ENCODE measurements at places on chromosomes 3 and 15. TPM values are rescaled to one million over a fixed set of nuclear protein-coding genes. Genes with fewer than 3 reads are reported as not detected.

- H3K27me3 ChIP-seq, result no peaks in the 10 kb centered on the region
- no peak overlapping the region for H3K27ac ChIP-seq
- DNase-seq, result no peak
These were observed 43.3 kb upstream of the MITF start for GRCh38 chr3:69695933-69696332.

Gene XXYLT1
- total RNA-seq, result 39.0 TPM

- H3K27me3 ChIP-seq, result no peaks in the 10 kb centered on the region
- DNase-seq, result no peak
- peak overlapping the region; percentile 85 for H3K4me3 ChIP-seq
- H3K27ac ChIP-seq, result peak overlapping the region; percentile 60
- no peaks in the 10 kb centered on the region for H3K36me3 ChIP-seq
These were observed 780 bp upstream of the P4HTM start for GRCh38 chr3:48989126-48989795.

- no peak overlapping the region for H3K27ac ChIP-seq
- peaks cover 33% of the 10 kb centered on the region for H3K4me1 ChIP-seq
- H3K36me3 ChIP-seq, result no peaks in the 10 kb centered on the region
- H3K27me3 ChIP-seq, result peaks cover 44% of the 10 kb centered on the region
- peak; percentile 26 for DNase-seq
These were observed 187.8 kb downstream of the TLE3 start for GRCh38 chr15:69909719-69910444.

- H3K27ac ChIP-seq, result no peak overlapping the region
- no peak for DNase-seq
- peaks cover 38% of the 10 kb centered on the region for H3K4me1 ChIP-seq
- no peaks in the 10 kb centered on the region for H3K36me3 ChIP-seq
- H3K27me3 ChIP-seq, result no peaks in the 10 kb centered on the region
These were observed 84.5 kb upstream of the FNDC3B start for GRCh38 chr3:171954690-171955383.

Data from neural progenitor cell (in vitro differentiated cells).